PC-3 (cell line): ENCODE measurements at places on chromosomes 2 and 18.

- H3K4me1 ChIP-seq = peaks cover 11% of the 10 kb centered on the region
- no peak overlapping the region for H3K4me3 ChIP-seq
- no peak overlapping the region for H3K27ac ChIP-seq
- no peak for DNase-seq
Measured at GRCh38 chr2:11406267-11406957, 59.5 kb downstream of the E2F6 start.

DNA sequence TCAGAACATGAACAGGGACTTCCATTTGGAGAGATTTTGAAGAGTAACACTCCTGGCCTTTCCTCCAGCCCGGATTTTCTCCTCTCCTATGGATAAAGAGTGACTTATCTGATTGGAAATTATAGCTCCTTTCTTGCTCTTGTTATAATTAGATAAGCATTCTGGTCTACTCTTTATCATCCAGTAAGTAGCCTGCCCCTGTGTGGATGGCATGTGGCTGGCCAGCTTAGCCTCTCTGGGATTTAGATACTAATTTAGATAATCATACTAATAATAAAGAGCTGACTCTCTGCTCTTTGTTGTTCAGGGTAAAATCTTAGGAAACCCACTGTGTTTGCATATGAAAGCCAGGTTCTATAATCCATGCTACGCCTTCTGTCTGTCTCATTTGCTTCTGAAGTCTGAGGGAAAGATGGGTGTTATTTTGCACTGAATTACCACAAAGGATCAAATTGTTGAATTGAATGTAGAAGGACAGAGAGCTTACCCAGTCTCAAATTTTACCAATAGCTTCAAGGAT is 438.8 kb downstream of the SPAG16 start:
- no peak for DNase-seq
- no peak overlapping the region for H3K27ac ChIP-seq
- no peaks in the 10 kb centered on the region for H3K27me3 ChIP-seq
- H3K36me3 ChIP-seq = no peaks in the 10 kb centered on the region

DNA sequence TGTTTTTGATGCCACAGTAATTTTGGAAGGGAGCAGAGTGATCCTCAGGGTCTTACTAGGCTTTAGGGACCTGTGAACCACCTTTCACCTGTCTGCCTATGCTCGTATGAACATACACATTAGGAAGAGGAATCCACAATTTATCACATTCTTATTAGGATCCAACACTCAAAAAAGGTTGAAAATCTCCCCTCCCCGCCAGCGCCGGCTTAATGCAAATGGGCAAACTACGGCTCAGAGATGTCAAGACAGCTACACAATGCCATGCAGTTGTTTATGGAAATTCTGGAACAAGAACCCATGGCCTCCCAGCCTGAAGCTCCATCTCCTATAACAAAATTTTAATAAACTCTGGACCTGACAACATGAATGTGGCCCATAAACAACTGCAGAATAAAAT is 375.9 kb upstream of the ACVR2A start:
- no peaks in the 10 kb centered on the region for H3K36me3 ChIP-seq
- H3K27ac ChIP-seq = no peak overlapping the region

GRCh38 chr2:15010346-15010745 is 377.8 kb downstream of the LRATD1 start:
- H3K4me1 ChIP-seq = no peaks in the 10 kb centered on the region
- H3K4me3 ChIP-seq = no peak overlapping the region
- H3K27ac ChIP-seq = no peak overlapping the region
- no peak for DNase-seq

DNA sequence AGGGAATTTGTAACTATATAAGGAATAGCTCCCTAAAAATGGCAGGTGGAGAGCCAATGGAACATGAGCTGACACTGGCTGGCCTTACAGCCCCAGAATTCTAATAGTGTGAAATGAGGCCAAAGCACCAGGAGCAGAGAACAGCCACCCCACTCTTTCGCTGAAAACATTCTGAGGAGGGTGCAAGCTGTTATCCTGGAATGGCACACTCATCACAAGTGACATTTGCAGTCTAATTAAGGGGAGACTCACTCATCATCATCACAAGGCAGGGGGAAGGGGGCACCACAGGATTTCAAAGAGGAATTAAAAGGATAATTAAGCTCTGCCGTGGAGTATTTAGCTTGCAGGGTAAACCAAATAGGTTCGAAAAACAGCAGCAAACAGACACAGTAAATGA is 94.3 kb downstream of the EDAR start:
- no peak overlapping the region for H3K4me3 ChIP-seq
- no peak for DNase-seq
- H3K36me3 ChIP-seq = peaks cover 4% of the 10 kb centered on the region; the same call in 1 of the 2 replicates

GRCh38 chr2:35510636-35511035 is 844.9 kb upstream of the CRIM1 start:
- no peak overlapping the region for H3K4me3 ChIP-seq
- no peak for DNase-seq
- H3K27me3 ChIP-seq = no peaks in the 10 kb centered on the region
- H3K27ac ChIP-seq = no peak overlapping the region
- no peaks in the 10 kb centered on the region for H3K36me3 ChIP-seq
- no peaks in the 10 kb centered on the region for H3K4me1 ChIP-seq

- no peak overlapping the region for H3K4me3 ChIP-seq
- no peak for DNase-seq
- no peak overlapping the region for H3K27ac ChIP-seq
- H3K27me3 ChIP-seq = no peaks in the 10 kb centered on the region
- H3K36me3 ChIP-seq = no peaks in the 10 kb centered on the region
Measured at GRCh38 chr2:77469106-77469505, 53.1 kb downstream of the LRRTM4 start.

DNA sequence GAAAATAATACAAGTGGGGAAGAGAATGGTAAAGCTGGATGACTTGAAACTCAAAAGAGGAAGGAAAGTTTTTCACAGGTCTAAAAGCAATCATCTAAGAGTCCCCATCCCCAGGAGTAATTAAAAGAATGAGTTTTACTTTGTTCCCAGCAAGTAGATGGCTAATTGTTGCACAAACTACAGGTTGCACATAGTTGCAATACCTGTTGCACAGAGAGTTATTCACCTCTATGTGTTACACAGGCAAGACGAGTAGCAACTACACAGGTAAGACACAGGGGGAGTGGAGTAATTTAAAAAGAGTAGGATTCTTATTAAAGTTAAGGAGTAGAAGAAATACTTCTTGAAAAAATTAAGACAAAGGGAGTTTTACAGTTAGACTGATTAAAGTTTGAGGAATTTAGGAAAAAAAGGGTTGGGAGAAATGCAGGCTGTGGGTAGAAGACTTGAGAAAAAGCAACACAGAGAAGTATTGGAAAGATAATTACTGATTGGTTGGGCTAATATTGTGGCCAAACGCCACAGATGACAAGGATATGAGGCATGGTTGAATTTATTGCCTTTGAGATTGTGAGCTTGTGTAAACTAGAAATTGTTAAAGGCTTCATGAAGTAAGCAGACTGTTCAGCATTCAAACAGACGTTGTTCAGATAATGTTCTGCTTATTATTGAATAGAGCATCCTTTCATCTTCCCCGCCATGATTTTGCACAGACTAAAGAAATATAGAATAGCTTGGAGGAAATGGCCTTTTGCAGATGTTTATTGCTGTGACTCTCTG is 699.3 kb downstream of the NR4A2 start:
- H3K27ac ChIP-seq = no peak overlapping the region
- H3K4me3 ChIP-seq = no peak overlapping the region
- no peaks in the 10 kb centered on the region for H3K36me3 ChIP-seq
- DNase-seq = no peak

DNA sequence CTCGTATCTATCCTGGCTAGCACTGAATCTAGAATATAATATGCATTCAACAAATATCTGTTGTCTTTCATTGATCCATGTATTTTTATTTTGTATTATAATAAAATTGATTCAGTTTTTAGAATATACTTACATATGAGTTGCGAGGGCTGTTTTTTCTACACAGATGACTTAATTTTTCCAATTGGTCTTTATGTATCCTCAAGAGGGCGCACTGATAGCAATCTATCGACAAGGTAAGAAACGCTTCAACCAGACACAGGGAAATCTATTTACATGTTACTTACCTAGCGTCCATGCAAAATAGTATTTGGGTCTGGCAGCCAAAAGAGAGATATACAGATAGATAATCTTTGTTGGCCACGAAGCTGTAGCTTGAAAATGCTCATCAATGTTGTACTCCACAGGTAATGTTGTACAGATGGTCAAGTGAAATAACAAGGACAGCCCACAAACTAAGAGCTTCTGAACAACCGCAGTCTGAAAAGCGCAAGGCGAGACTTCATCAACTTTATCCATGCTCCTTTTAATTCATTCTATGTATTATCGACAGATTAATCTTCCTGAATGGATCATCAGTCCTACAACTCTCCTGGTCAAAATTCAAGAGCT is 35.5 kb upstream of the KIDINS220 start:
- no peak overlapping the region for H3K27ac ChIP-seq
- 0 out of 2 replicates have a peak, but pooled peaks cover 4% of the 10 kb centered on the region for H3K4me1 ChIP-seq
- no peaks in the 10 kb centered on the region for H3K27me3 ChIP-seq
- peak; percentile 70 for DNase-seq

- no peak overlapping the region for H3K4me3 ChIP-seq
- H3K4me1 ChIP-seq = peaks cover 66% of the 10 kb centered on the region
- no peaks in the 10 kb centered on the region for H3K36me3 ChIP-seq
- H3K27ac ChIP-seq = peak overlapping the region; percentile 95
- H3K27me3 ChIP-seq = no peaks in the 10 kb centered on the region
- peak; percentile 88 for DNase-seq
Measured at GRCh38 chr2:109339519-109339966, 210.5 kb downstream of the SH3RF3 start.

DNA sequence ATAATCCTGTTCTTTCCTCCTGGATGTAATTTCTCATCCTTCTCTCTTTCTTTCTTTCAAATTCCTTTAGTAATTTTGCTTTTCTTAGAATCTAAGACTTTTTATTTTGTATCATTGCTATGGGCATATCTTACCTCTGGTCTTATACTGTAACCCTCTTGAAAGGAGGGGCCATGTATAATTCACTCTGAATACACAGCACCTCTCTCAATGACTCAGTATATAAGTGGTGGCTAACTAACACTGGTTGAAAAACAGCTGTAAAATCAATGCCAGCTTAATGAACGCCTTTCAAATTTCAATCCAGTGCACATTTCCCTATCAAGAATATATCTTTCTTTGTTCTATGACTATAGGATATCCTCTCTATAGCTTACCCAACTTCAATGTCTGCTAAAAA is 53.7 kb downstream of the CWC22 start:
- H3K4me1 ChIP-seq = peaks cover 15% of the 10 kb centered on the region
- no peak for DNase-seq
- H3K4me3 ChIP-seq = no peak overlapping the region

- H3K4me3 ChIP-seq = no peak overlapping the region
- peak; percentile 88 for DNase-seq
- H3K27ac ChIP-seq = peak overlapping the region; percentile 51
- peaks cover 19% of the 10 kb centered on the region for H3K36me3 ChIP-seq
- H3K27me3 ChIP-seq = no peaks in the 10 kb centered on the region
- H3K4me1 ChIP-seq = peaks cover 10% of the 10 kb centered on the region
Measured at GRCh38 chr2:237421542-237422116, 7.7 kb upstream of the COL6A3 start.

GRCh38 chr2:57656198-57656597 is 390.4 kb upstream of the VRK2 start:
- H3K4me3 ChIP-seq = no peak overlapping the region
- H3K27me3 ChIP-seq = peaks cover 33% of the 10 kb centered on the region; the same call in 1 of the 2 replicates
- no peaks in the 10 kb centered on the region for H3K36me3 ChIP-seq
- no peaks in the 10 kb centered on the region for H3K4me1 ChIP-seq
- H3K27ac ChIP-seq = no peak overlapping the region
- no peak for DNase-seq

GRCh38 chr2:73870084-73870483 is 22.7 kb upstream of the ACTG2 start:
- no peak overlapping the region for H3K4me3 ChIP-seq
- H3K27ac ChIP-seq = no peak overlapping the region
- 0 out of 2 replicates have a peak, but pooled peaks cover 2% of the 10 kb centered on the region for H3K36me3 ChIP-seq
- H3K27me3 ChIP-seq = no peaks in the 10 kb centered on the region
- peaks cover 7% of the 10 kb centered on the region; the same call in 1 of the 2 replicates for H3K4me1 ChIP-seq
- DNase-seq = no peak

DNA sequence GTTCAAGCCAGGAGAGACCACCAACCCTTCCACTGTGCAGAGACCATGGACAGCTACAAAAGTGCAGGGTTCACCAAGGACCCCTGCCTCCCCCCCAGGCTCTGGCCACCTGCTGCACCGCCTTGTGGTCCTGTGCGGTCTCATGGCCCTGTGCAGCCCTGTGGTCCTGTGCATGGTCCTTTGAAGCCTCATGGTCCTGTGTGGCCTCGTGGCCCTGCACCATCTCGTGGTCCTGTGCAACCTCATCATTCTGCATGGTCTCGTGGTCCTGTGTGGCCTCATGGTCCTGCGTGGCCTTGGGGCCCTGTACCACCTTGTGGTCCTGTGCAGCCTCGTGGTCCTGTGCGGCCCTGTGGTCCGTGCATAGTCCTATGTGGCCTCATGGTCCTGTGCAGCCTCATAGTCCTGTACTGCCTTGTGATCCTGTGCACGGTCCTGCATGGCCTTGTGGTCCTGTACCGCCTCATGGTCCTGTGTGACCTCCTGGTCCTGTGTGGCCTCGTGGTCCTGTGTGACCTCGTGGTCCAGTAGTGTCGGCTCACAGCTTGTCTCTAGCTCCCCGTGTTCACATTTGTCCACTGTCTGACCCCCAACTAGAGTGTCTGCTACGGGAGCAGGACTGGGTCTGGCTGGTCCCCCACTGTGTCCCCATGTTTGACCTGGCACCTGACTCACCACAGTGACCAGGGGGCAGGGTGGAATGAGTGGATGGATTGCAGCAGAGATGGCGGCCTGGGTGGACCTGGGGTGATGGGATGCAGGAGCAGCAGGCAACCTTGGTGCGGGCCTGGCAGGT is 20.0 kb upstream of the OTOS start:
- H3K36me3 ChIP-seq = no peaks in the 10 kb centered on the region
- H3K27ac ChIP-seq = no peak overlapping the region
- DNase-seq = no peak
- H3K27me3 ChIP-seq = no peaks in the 10 kb centered on the region
- no peak overlapping the region for H3K4me3 ChIP-seq

- H3K4me3 ChIP-seq = no peak overlapping the region
- no peak for DNase-seq
- H3K36me3 ChIP-seq = no peaks in the 10 kb centered on the region
- peaks cover 11% of the 10 kb centered on the region for H3K4me1 ChIP-seq
- H3K27me3 ChIP-seq = no peaks in the 10 kb centered on the region
Measured at GRCh38 chr2:226325526-226325925, 474.1 kb downstream of the IRS1 start.

- DNase-seq = no peak
- no peaks in the 10 kb centered on the region for H3K4me1 ChIP-seq
- H3K27me3 ChIP-seq = peaks cover 46% of the 10 kb centered on the region
- H3K36me3 ChIP-seq = no peaks in the 10 kb centered on the region
- H3K4me3 ChIP-seq = no peak overlapping the region
Measured at GRCh38 chr2:3022841-3023372, 354.7 kb downstream of the EIPR1 start.

- H3K4me3 ChIP-seq = no peak overlapping the region
- H3K36me3 ChIP-seq = no peaks in the 10 kb centered on the region
- peak; percentile 43 for DNase-seq
- H3K27me3 ChIP-seq = no peaks in the 10 kb centered on the region
- H3K27ac ChIP-seq = no peak overlapping the region
Measured at GRCh38 chr2:237213315-237214022, 127.8 kb downstream of the COPS8 start.
